Large intestine (tissue), 12 donors: ENCODE measurements at places on chromosomes 2 and 18. TPM values are rescaled to one million over a fixed set of nuclear protein-coding genes. Genes with fewer than 3 reads are reported as not detected.

NABP1 gene
- polyA plus RNA-seq = 77.1 TPM

SLC30A3 gene
- polyA plus RNA-seq = 0.57 TPM

DNA sequence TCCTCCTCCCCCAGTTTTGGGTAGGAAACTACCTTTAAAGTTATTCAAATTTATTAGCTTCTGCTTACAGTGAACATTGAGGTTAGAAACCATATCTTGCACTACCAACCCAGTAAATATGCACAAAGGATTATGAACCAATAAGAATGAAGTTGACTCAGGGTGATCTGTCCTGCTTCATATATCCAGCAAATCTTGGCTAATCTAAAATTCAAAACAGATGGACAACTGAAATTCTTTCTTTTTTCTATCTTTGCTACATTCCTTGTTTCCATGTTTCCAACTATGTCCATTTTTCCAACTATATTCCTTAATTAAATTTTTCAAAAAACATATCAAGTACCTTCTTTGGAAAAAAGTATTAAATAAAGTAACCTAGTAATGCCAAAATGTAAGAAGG is 149.3 kb downstream of the FAM124B start:
- no peak for DNase-seq

GRCh38 chr18:54150226-54150625 is 74.2 kb downstream of the MBD2 start:
- no peak for DNase-seq

GRCh38 chr2:219109471-219109870 is 48.8 kb upstream of the IHH start:
- peak; percentile 88 for DNase-seq

TCF4 gene
- 42.5 TPM for polyA plus RNA-seq

DNA sequence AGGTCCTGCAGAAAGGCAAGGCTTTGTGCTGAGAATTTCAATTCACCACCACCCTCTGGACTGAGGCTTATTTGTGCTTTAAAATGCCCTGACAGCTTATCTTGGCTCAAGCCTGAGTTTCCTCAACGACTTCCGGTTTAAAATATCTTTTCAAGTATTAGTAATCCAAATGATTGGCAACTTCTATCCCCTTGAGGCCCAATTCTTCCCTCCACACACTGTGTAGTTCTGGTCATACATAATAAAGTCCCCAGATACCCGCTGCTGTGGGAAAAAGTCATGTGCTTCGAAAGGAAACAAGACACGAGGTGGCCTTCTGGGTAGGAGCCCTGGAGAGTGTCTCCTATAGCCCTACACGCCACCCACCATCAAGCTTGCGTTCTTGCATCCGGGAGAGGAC is 393.4 kb downstream of the ALK start:
- DNase-seq = no peak

GRCh38 chr2:171410624-171411023 is 23.2 kb downstream of the METTL8 start:
- DNase-seq = no peak

DNA sequence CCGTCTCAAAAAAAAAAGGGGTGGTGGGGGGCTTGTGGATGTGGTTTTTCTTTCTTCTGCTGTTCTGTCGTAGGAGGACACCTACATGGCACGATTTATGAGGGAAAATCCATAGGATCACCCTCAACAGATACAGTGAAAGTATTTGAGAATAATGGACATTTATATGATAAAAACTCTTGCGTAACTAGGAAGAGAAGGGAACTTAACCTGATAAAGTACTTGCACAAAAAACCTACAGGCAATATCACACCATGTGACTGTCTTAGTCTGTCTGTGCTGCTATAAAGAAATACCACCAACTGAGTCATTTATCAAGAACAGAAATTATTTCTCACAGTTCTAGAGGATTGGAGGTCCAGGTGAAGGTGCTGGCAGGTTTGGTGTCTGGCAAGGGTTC is 21.8 kb upstream of the LAMA1 start:
- DNase-seq = no peak

DNA sequence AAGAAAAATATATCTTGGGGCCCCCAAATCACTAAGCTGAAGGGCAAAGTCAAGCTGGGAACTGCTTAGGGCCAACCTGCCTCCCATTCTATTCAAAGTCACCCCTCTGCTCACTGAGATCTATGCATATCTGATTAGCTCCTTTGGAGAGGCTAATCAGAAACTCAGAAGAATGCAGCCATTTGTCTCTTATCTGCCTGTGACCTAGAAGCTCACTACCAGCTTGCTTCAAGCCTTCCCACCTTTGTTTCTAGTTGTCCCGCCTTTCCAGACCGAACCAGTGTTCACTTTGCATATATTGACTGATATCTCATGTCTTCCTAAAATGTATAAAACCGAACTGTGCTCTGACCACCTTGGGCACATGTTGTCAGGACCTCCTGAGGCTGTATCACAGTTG is 479.4 kb downstream of the METTL4 start:
- no peak for DNase-seq

DNA sequence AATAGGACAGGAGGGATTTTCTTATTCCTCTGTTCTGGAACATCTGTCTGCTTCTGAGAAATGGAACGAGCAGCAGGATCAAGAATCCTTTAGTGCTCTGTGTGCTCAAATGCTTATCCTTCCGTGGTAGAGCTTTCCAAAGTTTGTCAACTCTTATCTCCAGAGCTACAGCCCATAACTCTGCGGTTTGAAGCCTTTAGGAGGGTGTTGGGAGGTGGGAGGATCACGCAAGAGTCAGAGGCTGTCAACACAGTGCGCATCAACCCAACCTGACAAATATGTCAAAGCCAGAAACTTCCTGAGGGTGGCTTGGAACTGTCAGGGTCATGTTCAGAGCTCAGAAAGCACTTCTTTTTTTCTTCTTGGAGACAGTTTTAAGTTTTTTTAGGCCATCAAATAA is 95.9 kb downstream of the CRIM1 start:
- no peak for DNase-seq

DNA sequence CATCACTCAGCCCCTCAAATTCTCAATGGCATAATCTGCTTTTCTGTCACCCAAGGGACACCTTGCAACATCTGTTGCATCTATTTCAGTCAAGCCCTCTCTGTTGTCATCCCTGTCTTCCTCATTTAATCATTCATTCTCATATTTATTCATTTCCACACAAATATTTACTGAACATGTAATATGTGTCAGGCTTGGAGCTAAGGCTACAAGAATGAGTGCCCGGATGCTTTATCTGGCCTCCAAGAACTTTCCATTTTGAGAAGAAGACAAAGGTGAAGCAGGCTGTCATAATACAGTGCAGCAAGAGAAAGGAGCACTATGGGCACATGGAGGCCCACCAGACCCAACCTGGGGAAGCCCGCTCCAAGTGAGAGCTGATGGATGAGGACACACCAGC is 15.6 kb downstream of the IL18RAP start:
- DNase-seq = no peak

GRCh38 chr2:14952400-14952963 is 320.0 kb downstream of the LRATD1 start:
- DNase-seq = no peak

DNA sequence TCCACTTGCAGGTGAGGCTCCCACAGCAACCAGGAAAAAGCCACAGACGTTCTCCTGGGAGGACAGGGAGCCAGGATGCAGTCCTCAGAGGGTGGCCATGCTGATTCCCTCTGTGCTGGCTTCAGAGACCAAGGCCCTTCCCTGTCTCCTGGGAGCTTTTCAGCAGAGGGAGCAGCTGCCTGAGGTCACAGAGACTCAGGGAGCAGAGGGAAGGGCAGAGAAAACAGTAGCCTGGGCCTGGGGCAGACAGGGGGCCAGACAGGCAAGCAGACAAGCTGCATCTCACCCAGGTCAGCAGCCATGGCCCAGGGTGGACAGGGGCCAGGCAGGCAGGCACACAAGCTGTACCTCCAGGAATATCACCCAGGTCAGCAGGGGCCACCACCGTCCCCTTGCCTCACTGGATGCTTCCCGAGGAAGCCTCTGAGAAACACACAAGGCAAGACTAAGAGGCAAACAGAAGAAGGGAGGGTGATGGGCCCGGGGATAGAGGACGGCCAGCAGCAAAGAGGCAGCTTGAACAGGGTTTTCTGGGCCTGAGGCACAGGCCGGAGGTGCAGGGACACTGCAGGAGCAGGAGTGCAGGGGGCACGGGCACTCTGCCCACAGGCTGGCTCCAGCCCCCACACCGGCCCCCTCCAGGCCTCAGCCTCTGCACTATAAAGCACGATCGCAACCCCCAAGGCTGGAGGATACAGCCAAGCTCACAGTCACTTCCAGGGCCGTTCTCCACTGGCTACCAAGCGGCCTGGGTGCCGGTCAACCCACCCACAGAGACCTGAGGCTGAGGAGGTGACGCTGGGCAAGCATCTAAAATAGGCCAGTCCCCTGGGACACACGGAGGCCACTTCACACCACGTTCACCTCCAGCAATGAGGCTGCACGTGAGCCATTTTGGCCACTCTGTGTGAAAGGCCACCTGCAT is 6.1 kb downstream of the SLC66A2 start:
- no peak for DNase-seq

PLEK gene
- polyA plus RNA-seq = 8.0 TPM

LDLRAD4 gene
- polyA plus RNA-seq = 9.1 TPM

DNA sequence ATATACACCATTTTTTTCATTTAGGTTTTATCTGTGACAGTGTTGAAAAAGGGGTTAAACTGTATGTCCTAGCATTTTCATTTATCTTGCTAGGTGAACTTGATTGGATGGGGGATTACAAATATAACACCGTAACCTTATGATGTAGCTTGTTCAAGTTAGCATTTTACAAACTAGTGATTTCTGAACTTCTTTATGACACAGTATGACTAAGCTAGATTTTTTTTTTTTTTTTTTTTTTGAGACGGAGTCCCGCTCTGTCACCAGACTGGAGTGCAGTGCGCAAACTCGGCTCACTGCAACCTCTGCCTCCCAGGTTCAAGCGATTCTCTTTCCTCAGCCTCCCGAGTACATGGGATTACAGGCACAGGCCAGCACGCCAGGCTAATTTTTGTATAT is 47.1 kb downstream of the KCMF1 start:
- peak; percentile 6 for DNase-seq

- peak; percentile 23 for DNase-seq
Measured at GRCh38 chr2:161414042-161415033, 1.8 kb upstream of the TBR1 start.

MARCHF4 gene
- 3.2 TPM for polyA plus RNA-seq

TUBA3D gene
- polyA plus RNA-seq = 0.99 TPM

GRCh38 chr2:227148106-227148505 is 15.9 kb downstream of the COL4A4 start:
- DNase-seq = no peak

FBXO48 gene
- polyA plus RNA-seq = 2.5 TPM

DHX57 gene
- polyA plus RNA-seq = 15.2 TPM

DNA sequence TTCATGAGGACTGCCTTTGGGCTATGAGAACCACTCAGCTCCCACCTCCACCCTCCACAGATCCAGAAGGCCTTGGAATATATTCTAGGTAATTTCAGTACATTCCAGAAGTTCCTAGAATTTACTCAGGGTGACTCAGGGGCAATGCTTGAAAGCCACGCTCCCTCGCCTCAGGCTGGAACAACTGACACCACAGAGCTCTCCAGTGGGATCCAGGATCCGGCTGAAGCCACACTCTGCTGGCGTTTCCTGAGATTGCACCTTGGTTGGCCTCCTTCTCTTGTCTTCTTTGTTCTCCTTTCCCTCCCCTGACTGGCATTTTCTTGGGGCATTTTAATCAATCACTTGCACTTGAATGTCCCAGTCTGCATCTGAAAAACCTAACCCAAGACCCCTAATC is 92.6 kb upstream of the KCNE4 start:
- no peak for DNase-seq

- DNase-seq = no peak
Measured at GRCh38 chr2:74333175-74333574, 10.0 kb downstream of the SLC4A5 start.
